Glomerular endothelial cell (primary cell): ENCODE measurements at places on chromosomes 5 and 9.

GRCh38 chr5:173093606-173094005, 37.5 kb downstream of the CREBRF start:
- DNase-seq = no peak

DNA sequence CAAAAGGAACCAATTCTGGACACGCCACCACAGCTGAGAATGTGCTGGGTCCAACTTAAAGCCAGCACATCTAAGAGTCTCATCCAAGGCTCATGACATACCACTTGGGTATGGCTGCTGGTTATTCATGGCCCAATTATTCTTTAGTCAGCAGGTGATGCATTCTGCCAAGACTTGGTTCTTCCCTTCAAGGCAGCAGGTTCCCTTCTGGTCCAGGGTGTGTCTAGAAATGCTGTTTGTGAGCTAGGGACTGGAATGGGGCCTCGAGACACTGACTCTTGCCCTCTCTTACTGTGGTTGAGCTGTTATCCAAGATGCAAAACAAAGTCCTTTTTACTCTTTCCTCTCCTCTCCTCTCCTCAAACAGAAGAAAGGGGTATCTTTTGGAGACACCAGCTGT, 522.6 kb downstream of the HINT1 start:
- DNase-seq = no peak

GRCh38 chr5:54296386-54296785, 14.0 kb downstream of the ARL15 start:
- DNase-seq = no peak

- no peak for DNase-seq
Observed at GRCh38 chr9:16679327-16679821, 191.1 kb downstream of the BNC2 start.

DNA sequence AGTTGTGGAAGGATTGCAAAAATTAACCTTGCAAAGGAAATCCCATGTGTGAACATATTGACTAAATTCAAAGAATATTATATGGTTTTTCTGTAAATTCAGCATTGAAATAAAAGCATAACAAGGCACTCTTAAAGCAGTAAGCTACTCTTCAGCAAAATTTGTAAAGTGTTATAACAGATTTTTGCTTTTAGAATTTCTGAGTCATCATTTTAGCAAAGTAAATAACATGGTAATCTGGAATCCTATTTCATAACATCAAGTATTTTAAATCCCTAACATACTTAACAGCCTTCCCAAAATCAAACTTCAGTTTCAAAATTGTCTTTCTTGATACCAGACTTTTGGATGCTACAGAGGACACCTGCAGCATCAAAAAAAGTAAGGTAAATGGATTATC, 436.0 kb upstream of the CDH9 start:
- DNase-seq = no peak

DNA sequence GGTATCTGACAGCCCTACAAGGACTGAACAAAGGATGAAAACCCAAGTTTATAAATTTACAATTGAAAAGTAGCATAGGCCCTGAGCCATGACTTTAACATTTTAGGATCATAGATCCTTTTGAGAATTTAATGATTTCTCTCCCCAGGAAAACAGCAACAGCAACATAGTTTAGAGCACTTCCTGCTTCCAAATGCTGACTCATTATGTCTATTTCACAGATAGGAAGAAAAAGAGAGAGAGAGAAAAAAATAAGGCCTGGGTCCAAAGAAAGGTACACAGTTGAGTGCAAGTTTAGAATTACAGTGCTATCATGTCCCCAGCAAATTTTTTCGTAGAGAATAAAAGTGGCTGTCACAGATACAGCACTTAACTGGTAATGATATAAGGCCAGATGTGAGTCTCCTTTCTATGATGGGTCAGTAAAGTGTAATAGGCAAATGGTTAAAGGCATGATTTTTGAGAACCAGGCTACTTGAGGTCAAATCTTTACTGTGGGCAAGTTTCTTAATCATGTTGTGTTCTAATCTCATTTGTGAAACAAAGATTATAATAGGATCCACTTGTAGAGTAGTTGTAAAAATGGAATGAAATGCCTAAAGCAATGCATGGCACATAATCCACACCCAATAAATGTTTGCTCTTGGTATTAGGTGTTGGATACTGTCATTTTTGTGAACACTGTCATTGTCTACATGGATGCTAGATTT, 12.3 kb upstream of the PPP2R2B start:
- DNase-seq = no peak

DNA sequence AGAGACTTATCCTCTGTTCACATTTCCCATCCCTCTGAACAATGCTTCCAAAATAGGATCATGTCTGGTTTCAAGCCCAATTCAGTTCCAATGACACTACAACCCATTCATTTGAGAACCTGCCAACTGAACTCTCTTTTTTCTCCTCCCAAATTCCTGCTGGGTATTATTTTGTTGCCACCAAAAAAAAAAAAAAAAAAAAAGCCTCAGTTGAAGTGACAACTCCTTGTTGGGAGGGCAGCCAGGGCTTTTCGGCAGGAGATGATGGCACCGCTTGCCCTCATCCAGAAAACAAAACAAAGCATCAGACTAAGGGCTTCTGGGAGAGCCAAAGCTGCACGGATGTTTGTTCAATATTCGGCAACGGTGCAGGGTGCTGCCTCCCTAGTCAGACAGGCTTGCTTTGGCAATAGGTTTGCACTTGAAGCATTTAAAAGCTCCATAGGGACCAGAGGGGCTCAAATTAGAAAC, 30.6 kb upstream of the TRIM32 start:
- no peak for DNase-seq

- no peak for DNase-seq
Observed at GRCh38 chr5:14273207-14273767, 130.1 kb downstream of the TRIO start.
